Forelimb muscle (tissue), 1 donor: ENCODE measurements at places on chromosomes 11 and 22.

- DNase-seq = no peak
Observed at GRCh38 chr11:96785073-96785472, 395.3 kb downstream of the JRKL start.

GRCh38 chr22:39142088-39142680 lies 10.3 kb downstream of the CBX7 start:
- DNase-seq = no peak

DNA sequence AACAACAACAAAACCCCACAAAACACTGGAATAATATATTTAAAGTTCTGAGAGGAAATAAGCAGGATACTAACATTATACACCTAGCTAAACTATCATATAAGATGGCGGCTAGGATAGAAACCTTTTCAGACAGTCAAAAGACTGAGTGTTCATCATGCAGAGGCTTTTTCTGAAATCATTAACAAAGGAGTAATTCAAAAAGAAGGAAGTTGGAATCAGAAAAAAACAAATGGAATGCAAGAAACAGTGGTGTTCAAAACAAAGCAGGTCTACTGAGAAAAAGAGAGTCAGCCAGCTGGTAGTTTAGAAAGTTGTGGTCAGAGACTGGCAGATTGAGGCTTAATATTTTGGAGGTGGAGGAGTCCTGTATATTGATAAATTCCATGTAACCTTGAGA lies 30.1 kb upstream of the ZBTB44 start:
- no peak for DNase-seq

DNA sequence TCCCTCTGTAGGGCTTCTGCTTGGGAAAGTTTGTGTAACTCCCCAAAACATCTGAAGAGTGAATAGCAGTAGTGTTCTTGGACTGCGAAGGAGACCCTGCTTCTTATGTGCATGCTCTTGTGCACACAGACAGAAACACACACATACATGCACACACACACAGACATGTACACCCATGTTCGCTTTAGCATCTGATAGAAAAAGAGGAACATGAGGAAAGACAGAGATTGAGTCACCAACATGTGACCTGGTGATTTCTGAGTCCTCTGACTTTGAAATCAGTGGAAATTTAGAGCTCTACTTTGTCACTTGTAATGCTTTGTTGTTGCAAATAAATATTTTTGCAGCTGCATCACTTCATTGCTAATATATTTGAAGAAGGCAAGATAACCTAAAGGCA lies 23.8 kb downstream of the CD44 start:
- DNase-seq = no peak

- DNase-seq = no peak
Observed at GRCh38 chr11:19676475-19677380, 35.9 kb upstream of the NAV2 start.

GRCh38 chr22:17968126-17968525 lies 56.2 kb downstream of the MICAL3 start:
- DNase-seq = no peak

GRCh38 chr22:20412474-20413216 lies 18.7 kb downstream of the ZNF74 start:
- no peak for DNase-seq

DNA sequence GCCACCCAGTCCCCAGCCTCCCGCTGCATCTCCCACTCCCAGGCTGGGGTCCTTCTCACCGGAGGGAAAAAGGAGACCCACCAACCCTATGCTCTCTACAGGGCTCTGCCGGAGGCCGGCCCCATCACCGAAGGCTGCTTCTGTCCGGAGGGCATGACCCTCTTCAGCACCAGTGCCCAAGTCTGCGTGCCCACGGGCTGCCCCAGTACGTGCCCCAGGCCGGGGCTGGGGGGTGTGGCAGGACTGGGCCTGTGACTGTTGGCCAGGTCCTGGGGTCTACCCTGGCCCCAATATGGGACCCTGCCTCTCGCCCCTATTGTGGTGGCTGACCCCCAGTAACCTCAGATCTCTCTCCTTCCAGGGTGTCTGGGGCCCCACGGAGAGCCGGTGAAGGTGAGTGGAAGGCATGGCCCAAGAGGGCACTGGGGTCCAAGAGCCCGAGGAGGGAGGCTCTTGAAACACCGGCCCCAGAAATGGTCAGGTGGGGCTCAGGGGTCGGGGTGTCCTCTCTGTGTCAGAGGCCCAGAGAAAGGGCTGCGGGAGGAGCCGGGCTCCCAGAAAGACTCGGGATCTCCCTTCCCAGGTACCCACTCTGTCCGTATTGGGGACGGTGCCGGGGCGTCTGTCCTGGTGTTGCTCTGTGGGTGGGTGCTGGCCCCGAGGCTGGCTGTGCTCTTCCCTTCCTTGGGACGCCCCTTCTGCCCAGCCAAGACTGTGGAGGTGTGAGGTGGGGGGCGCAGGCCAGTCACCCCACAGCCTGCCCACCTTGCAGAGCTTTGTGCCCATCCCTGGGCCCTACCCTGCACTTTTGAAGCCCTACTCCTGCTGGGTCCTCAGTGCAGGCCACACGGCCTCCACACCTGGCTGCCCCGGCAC lies 26.1 kb upstream of the MUC5B start:
- no peak for DNase-seq

GRCh38 chr11:34176751-34177209 lies 71.4 kb downstream of the NAT10 start:
- no peak for DNase-seq

- DNase-seq = no peak
Observed at GRCh38 chr11:122696662-122697061, 41.1 kb downstream of the UBASH3B start.

DNA sequence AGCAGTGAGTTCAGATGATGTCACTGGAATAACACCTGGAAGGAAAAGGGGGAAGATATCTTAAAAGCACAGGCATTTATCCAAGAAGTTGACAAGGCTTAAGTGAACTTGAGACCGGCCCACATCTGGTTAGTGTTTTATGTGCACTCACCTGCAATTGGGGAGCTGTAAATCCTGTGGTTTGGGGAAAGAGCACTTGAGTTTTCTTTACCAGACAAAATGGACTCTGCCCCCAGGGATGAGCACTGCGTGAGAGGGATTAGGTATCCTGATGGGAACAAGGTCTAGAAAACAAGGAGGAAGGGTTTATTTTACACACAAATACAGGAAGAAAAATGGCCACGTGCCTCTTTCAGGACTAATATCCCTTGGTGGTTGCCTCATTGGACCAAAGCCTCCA lies 15.2 kb downstream of the E2F8 start:
- no peak for DNase-seq

- DNase-seq = no peak
Observed at GRCh38 chr11:110184456-110184855, 91.3 kb downstream of the ZC3H12C start.

- DNase-seq = no peak
Observed at GRCh38 chr11:70644343-70645060, 246.2 kb downstream of the CTTN start.

DNA sequence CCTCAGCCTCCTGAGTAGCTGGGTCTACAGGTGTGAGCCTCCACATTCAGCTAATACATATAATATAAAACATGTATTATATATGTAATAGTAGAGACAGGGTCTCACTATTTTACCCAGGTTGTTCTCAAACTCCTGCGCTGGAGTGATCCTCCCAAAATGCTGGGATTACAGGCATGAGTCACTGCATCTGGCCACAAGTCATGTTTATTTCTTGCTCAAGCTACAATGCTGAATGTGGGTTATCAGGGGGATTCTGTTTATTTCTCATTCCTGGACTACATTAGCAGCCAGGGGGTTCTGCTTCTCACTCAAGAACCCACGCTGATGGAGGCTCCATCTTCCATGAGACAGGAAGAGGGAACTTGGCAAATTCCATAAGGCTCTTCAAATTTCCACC lies 24.8 kb downstream of the FOLR3 start:
- no peak for DNase-seq
